GM20000 (cell line): ENCODE measurements at places on chromosomes 5 and 9.

- peak; percentile 4 for DNase-seq
Measured at GRCh38 chr5:86917117-86917579, 299.4 kb downstream of the COX7C start.

DNA sequence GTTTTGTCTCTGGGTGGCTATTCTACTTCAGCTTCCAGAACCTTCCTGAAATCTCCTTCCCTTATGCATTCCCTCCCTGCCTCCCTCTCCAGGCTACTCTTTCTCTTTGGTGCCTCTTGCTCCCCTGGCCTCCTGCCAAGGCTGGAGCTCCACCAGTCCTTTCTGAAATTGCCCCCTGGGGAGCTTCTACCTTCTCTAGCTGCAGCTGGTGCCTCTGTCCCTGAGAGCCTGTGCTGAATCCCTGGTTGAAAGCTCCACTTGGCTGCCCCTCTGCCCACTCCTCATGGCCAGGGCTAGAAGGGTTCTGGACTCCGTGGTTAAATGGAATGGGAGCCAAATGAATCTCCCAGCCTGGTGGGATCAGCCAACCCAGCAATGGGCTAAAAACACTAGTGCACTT, 80.1 kb downstream of the COL15A1 start:
- DNase-seq = no peak

GRCh38 chr5:375336-375920, 53.9 kb downstream of the AHRR start:
- no peak for DNase-seq

- DNase-seq = no peak
Measured at GRCh38 chr5:79886456-79886855, 104.6 kb downstream of the MTX3 start.

- DNase-seq = no peak
Measured at GRCh38 chr9:126676685-126677143, 63.0 kb downstream of the LMX1B start.

DNA sequence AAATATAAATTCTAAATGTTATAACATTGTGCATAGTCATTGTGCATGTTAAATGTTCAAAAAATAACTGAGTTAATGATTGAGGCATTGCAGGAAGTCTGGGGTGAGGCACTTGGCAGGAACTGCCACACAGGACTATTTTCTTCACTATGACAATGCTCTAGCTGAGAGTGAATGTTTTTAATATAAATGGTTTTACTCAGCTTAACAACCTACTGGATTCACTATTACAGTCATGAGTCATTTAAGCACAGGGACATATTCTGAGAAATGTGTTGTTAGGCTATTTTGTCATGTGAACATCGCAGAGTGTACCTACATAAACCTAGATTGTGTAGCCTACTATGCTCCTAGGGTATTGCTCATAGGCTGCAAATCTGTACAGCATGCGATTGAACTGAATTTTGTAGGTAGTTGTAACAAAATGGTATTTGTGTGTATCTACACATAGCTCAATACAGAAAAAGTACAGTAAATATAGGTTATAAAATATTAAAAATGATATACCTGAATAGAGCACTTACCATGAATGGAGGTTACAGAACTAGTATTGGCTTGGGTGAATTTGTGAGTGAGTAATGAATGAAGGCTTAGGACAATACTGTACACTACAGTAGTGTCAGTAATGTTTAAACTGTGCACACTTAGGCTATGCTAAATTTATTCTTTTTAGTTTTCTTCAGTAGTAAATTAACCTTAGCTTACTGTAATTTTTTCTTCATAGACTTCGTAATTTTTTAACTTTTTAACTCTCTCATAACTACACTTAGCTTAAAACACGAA, 346.1 kb upstream of the PTGER4 start:
- no peak for DNase-seq

GRCh38 chr5:54363669-54364068, 53.3 kb upstream of the ARL15 start:
- DNase-seq = no peak

- DNase-seq = no peak
Measured at GRCh38 chr5:28896949-28897348, 1858.6 kb upstream of the CDH9 start.
